ENCODE measurements at places on chromosomes 13 and 19.

- no peak for DNase-seq
Measured at GRCh38 chr19:34675250-34675649, 1.7 kb downstream of the SCGB2B2 start.

DNA sequence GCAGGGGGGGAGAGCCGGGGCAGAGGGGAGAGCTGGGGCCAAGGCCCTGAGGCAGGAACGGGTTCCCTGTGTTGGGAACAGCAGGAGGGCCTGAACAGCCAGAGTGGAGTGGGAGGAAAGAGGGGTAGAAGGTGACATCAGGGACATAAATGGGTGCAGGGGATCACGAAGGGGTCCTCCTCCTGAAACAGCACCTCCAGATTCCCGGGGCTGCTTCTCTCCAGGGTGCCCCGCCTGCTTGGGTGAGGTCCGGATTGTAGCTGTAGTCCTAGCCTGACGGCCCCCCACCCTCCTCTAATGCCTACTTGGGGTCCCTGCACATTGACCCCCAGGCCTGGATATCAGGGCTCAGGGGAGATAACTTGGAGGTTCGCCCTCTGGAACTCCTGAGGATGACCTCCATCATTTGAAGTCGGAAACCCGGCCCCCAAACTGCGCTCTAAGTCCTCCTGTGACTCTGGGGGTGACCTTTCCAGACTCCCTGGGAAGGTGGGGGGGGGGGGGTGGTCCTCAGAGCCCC, 473 bp upstream of the SCN1B start:
- no peak for DNase-seq

GRCh38 chr13:39928261-39928660, 272.8 kb downstream of the COG6 start:
- no peak for DNase-seq

DNA sequence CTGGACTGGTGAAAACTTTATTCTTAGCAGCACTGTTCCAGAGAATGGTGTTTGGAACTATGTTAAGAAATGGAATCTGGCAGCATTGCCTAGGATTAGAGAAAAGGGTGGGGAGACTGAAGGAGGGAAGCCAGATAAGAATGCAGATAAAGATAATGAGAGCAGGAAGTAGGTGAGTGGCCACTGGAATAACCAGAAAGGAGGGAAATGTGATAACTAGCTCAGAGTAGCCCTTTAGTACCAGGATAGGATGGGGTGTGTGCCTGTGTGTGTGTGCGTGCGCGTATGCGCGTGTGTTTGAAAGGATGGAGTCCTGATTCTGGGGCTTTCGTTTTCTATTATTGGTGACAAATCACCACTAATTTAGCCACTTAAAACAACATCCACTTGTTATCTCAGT, 33.4 kb upstream of the FRY start:
- no peak for DNase-seq

DNA sequence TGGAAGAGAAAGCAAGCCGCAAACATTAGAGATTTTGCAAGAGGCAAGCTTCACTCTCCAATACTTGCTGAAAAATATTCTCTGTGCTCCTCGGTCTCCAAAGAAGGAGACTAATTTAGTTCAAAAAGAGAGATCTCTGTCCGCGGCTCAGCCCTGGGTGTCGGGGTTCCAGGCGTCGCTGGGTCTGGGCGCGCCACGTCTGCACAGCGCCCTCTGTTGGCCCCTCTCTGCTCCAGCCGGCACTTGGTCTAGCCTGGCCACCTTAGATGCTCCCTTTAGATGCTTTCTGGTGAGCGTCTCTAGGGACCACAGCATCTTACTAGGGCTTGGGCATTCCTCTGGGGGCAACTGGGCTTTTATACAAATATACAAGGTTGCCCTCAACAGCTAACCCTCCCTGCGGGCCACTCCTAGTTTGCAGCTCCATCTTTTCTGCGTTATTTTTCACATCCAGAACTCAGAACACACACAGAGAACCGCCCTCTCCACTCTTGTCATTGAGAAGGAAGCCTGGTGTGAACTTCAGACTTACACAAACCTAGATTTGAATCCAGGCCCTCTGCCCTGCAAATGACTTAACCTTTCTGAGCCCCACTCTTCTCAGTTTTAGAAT, 78.3 kb downstream of the CYSLTR2 start:
- DNase-seq, result no peak

DNA sequence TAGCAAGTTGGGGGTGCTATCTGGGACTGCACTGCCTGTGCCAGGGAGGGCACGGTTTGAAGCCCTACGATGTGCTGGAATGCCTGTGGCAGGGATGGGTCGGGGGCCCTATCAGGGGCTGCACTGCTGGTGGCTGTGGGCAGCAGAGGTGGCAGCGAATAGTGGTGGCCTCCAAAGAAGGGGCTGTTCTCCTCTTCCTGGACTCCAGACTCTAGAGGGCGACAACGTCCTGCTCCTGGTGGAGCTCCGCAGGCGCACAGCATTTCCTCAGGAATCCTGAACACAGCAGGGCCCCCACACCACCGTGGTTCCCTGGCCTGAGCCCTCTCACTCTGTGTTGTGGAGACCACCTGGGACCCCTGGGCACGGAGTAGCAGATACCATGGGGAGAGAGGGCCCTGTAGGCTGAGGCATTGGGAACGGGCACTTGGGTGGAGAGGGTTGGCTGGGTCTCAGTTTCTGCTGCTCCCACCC, 145.6 kb downstream of the TNFRSF19 start:
- no peak for DNase-seq

DNA sequence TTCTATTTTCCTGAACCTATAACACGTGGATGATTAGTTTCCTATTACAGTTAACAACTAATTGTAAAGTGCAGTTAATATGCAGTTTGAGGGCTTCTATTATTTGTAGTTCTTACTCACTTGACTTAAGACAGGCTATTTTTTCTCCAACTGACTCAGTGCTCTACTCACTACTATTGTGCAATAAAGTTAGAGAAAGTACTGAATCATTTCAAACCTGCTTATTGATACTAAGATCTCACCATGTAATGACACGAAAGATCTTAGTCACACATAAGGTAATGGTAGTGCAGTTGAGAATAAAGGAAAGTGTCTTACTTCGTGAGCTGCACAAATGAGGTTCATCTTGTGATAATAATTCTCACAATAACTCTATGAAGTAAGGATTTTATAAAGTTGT, 22.8 kb upstream of the ITM2B start:
- no peak for DNase-seq

DNA sequence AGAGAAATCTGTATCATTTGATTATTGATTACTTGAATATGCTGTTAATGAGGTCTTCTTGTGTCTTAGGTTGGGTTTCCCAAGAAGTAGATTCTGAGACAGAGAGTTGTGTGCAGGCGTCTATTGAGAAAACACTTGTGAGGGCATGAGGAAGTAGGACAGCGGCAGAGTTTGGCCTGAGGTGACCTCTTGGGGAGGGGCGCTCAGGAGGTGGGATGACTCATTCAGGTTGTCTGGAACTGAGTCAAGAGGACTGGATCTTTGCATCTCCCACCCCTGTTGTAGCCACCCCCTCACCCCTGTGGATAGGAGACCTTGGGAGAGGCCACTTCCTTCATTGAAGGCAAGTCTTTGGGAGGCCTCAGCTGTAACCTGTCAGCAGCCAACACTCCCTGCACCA, 35.2 kb upstream of the WDFY2 start:
- no peak for DNase-seq

DNA sequence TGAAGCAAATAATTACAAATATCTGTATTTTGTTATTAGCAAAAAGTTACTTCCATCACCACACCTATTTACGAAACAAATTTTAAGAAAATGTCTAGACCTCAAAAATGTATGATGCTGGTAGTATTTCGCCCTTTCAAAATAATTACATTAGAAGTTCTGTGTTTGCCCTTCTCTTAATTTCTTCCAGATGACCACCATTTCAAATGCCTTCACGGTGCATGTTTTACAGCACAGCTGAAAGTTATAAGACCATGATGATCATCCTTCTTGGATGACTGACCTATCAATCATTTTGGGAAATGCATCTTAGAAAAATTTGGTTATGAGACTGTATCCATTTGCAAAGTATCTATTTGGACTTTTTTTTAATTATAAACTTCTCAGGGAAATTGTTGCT, 390.8 kb downstream of the SLITRK6 start:
- no peak for DNase-seq

DNA sequence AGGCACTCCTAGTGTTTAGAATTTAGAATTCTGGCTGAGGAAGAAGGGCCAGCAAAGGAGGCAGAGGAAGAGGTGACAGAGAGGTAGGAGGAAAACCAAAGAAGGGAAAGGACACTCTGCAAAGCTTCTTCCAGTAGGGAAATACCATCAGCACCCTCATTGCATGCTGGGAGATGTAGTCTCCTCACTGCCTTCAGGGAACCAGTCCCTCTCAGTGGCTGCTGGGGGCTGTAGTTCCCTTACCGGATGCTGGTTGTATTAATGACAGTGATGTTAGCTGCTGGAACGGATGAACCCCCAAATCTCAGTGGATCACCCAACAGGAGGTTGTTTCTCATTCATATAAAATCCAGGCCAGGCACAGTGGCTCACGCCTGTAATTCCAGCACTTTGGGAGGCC, 10.1 kb downstream of the GRIN2D start:
- no peak for DNase-seq

GRCh38 chr19:31164791-31165251, 184.4 kb downstream of the TSHZ3 start:
- DNase-seq, result no peak

- no peak for DNase-seq
Measured at GRCh38 chr13:74093691-74094090, 40.5 kb downstream of the KLF12 start.

DNA sequence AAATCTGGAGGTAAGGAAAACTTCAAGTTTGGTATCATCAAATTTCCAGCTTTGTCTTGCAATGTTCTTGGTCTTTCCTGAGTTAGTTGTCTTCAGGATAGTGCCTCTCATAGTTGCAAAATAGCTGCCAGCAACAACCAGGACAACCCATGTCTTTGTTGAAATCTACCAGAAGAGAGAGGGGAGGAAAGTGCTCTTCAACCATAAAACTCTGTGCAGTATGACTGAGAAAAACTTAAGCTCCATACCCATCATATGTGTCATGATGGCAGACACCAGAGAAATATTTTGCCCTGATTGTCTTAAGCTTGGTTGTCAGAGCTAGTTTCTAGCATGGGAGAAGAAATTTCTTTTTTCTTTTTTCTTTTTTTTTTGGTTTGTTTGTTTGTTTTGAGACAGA, 103.3 kb downstream of the SPRY2 start:
- no peak for DNase-seq

GRCh38 chr19:41565379-41565720, 10.6 kb upstream of the CEACAM21 start:
- no peak for DNase-seq

DNA sequence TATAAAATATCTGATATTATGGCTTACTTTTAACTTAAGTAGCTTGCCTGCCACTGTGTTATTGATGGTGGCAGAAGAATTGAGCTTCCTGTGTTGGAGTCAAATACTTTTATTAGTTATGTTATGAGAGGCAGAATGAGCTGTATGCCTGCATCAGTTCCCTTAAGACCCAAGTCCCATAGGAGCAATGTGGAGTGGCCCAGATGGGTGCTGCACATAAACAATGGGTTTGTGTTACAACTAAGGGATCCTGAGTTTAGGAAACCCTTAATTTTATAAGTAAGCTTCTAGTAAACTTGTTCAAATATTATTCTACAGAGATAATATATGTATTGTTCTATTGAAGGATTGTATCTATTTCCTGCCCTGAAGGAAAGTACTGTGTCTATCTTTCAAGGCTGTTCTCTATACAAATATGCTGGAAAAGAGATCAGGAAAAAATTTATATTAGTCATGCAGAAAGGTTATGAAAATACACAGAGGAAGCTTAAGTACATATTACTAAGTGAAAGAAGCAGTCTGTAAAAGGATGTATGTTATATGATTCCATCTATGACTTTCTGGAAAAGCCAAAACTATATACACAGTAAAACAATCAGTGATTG, 2018.0 kb upstream of the PCDH20 start:
- DNase-seq, result no peak

DNA sequence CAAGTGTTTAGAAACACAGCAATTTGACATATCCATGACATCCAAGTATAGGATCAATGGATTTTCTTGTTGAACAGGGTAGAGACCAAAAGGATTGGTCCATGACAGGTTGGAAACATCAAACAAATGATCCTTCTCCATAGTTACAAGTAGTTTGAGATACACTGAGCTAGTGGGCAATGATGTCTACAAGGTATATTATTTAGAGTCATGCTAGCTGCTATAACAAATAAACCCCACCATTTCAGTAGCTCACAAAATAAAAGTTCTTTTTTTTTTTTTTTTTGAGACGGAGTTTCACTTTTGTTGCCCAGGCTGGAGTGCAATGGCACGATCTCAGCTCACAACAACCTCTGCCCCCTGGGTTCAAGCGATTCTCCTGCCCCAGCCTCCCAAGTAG, 4.9 kb upstream of the HAUS5 start:
- no peak for DNase-seq

- no peak for DNase-seq
Measured at GRCh38 chr13:72963762-72964161, 95.0 kb upstream of the KLF5 start.

DNA sequence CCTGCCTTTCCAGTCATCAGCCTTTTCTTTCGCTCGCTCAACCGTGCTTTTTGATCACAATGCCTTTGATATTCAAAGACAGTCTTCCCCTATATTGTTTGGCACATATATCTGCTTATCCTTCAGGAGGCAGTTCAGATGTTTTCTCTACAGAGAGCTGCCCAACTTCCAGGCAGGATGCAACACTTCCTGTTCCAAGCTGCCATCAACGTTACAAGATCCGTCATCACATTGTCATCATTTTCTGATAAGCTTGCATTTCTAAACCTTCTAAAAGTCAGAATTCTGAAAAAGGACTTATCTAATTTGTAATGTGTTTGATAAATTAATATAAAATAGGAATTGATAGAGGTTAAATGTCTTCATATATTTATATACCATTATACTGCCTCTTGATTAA, 574.2 kb downstream of the TBC1D4 start:
- DNase-seq, result no peak
